ENCODE measurements at places on chromosomes 1 and 21. TPM values are rescaled to one million over a fixed set of nuclear protein-coding genes. Genes with fewer than 3 reads are reported as not detected.

Gene ZYG11B
- 23.3 TPM for polyA plus RNA-seq

Gene CXADR
- polyA plus RNA-seq, result 38.4 TPM

Gene HRNR
- 0.79 TPM for polyA plus RNA-seq

Gene TPTE
- not detected for polyA plus RNA-seq

Gene LEFTY2
- 1.2 TPM for polyA plus RNA-seq

Gene SPATA1
- 2.1 TPM for polyA plus RNA-seq

Gene CLCNKB
- 73.1 TPM for polyA plus RNA-seq

Gene RAB25
- 51.0 TPM for polyA plus RNA-seq

Measured in left renal cortex interstitium (tissue), 4 donors.